IMR-90 (cell line): ENCODE measurements at places on chromosomes 2 and 18. TPM values are rescaled to one million over a fixed set of nuclear protein-coding genes. Genes with fewer than 3 reads are reported as not detected.

GRCh38 chr2:95289253-95289652 lies 7.9 kb upstream of the KCNIP3 start:
- DNase-seq = no peak

DNA sequence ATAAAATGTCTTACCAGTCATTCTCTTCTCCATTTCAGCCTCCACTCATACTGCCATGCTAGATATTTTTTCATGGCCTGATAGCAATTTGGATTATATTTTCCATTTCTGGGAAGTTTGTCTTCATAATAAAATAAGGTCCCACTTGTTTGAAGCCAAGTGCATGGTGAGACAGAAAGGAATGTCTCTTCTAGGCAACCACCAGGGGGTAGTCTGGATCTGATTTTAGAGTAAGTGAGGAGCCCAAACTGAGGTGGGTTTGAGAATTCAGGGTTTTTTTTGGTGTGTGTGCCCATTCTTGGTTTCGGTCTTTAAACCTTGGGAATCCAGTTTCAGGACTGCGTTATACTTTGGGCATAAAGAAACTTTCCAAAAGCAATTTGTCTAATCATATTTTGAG lies 315.5 kb downstream of the RPRM start:
- no peak for DNase-seq

DNA sequence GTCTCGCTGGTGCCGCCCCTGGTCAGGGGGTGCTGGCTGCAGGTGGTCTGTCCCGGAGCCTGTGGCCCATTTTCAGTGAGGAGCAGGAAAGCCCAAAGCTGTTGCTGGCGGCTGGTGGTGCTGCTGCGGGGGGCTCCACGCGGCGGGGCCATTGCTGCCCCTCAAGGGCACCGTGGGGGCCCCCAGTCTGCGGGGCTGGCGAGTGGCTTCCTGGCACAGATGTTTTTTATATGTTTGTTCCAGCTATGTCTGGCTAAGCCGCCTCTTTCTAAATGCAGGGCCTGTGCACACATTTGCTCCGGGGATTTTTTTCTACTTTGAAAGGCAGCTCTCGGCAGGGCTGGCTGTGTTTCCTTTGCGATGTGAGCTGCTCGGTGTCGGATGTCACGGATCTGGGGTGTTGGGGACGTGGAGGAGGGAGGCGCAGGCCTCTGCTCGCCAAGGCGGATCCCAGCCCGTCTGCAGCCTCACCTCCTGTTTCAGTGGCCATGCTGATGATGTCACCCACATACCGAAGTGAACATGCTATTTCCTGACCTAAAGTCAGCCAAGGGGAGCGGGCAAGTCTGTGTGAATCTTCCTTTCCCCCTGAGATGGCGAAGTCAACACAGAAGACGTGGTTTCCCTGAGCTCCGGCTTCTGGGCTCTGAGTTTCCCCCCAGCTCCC lies 112.0 kb upstream of the CTDP1 start:
- peak; percentile 98 for DNase-seq

GRCh38 chr18:58535340-58536201 lies 93.3 kb downstream of the ALPK2 start:
- peak; percentile 22 for DNase-seq

DNA sequence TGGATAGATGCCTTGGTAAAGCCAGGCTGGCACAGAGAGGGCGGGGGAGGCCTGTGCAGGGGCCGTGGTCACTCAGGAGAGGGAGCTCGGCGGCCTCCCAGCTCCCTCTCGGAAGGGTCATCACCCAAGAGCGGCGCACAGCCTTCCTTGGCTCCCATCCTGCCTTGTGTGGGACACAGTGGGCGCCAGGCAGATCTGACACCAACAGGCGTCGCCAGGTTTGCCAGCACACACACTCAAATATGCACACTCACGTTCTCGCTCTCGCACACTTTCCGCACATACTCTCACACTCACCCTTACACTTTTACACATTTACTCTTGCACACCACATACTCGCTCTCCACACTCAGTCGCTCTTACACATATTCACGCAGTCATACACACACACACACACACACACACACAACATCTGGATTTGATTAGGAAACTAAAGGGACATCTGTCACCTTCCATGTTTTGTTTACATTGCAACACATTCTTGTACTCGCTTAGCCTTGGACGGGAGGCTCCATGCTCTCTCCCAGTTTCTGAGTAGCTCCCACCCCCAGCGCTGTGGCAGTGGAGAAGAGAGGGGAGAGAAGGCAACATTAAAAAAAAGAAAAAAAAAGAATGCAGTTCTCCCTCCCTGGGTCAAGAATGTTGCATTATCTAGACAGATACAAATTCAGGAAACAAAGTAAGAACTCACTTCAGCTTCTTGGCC lies 10.5 kb downstream of the CHMP1B start:
- no peak for DNase-seq

- no peak for DNase-seq
These were observed 385.8 kb downstream of the GALR1 start for GRCh38 chr18:77635451-77635850.

DNA sequence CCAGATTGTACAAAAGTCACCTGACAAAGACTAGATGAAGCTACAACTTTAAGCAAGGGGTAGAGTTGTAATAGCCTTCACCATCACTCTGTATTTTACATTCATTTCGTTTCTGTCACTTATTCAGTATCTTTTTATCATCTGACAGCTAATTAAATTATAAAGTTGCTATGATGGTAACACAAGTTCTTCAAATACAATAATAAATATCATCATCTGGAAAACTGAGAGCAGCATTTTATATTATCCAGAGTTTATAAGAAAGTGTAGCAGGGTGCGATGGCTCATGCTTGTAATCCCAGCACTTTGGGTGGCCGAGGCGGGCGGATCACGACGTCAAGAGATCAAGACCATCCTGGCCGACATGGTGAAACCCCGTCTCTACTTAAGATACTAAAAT lies 21.1 kb downstream of the DYNC2LI1 start:
- DNase-seq = no peak

- DNase-seq = no peak
These were observed 25.5 kb downstream of the PIAS2 start for GRCh38 chr18:46891742-46892214.

DNA sequence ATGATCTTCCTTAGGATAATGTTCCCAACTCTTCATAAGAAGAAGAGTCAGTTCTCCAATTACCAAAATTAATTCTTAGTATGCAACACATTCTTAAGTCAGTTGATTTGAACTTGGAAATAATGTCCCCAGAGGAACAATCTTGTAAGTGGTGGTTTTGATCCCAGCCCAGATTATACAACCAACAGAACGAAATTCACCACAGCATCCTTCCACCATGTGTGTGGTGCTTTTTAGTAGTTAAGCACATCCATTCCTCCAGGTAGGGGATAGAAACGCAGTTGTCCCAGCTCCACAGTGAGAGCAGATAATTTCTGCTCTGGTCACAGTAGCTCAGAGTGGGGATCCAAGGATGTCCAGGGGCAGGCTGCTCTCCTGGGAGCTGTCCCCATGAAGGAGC lies 161.7 kb upstream of the SLC39A10 start:
- no peak for DNase-seq

DNA sequence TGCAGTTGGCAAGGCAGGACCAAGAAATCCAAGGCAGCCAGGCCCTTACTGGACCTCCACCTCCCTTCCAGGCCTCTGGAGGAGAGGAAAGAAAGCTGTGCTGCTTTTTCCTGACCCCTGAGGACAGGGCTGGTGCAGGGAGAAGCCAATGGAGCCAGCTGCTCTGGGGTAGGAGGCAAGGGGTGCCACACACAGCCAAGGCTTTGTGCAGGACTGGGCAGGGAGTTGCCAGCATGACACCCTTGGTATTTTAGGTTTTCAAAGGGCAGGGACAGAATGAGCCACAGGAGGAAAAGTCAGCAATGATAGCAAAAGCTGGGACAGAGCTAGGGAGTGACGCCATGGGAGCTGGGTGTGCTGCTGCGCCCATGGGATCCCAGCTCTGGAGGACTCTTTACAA lies 22.9 kb downstream of the CCT7 start:
- DNase-seq = no peak

GRCh38 chr2:12300927-12301326 lies 415.8 kb upstream of the TRIB2 start:
- DNase-seq = peak; percentile 37

- peak; percentile 19 for DNase-seq
These were observed 94.4 kb downstream of the MEP1B start for GRCh38 chr18:32284284-32284683.

The RNU2-63P gene
- total RNA-seq = under 0.01 and 174 TPM in 2 replicates

The GAREM1 gene
- total RNA-seq = 1.9 and 2.3 TPM in 2 replicates

The UGT1A4 gene
- total RNA-seq = not detected in 2 replicates

The MTLN gene
- 6.9 and 14.5 TPM in 2 replicates for total RNA-seq

The NAT8 gene
- total RNA-seq = not detected in 2 replicates

The MTX2 gene
- 24.9 and 27.2 TPM in 2 replicates for total RNA-seq

The UPP2 gene
- not detected in 2 replicates for total RNA-seq
